ENCODE measurements at places on chromosomes 6 and 20.

- DNase-seq, result no peak
Observed at GRCh38 chr20:1971893-1972586, 21.8 kb downstream of the PDYN start.

DNA sequence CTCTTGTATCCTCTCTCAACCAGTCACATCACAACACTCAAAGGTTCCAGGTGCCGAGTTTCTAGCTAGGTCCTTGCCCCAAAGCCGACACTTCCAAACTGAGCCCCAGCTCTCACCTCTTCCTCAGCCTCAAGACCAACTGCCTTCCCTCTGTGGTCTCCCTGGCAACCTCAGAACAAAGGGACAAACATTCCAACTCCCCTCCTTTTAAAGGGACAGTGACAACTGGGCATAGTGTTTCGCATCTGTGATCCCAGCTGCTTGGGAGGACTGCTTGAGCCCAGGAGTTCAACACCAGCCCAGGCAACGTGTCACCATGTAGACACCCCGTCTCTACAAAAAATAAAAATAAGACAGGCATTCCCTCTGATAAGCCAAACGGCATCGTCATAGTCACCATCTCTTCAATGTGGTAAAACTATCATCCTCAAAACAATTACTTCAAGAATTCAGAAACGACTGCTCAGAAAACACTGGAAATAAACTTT, 11.3 kb downstream of the DIDO1 start:
- DNase-seq, result no peak

DNA sequence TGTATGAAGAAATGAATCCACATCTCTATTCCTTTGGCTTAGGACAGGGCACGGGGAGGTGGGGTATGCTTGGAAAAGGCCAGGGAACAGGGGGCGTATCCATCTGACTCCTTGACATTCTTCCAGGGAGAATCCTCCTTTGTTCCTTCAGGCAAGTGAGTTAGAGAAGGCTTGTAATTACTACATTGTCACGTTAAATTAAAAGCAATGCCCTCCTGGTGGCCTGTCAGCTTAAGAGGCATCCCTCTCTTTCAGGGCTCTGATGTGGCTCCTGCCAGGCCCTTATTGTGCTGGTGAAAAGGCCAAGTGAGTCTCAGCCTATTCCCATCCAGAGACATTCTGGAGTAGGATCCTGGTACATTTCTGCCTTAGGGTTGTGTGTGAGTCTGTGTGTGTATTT, 128.3 kb downstream of the FOXA2 start:
- DNase-seq, result no peak

DNA sequence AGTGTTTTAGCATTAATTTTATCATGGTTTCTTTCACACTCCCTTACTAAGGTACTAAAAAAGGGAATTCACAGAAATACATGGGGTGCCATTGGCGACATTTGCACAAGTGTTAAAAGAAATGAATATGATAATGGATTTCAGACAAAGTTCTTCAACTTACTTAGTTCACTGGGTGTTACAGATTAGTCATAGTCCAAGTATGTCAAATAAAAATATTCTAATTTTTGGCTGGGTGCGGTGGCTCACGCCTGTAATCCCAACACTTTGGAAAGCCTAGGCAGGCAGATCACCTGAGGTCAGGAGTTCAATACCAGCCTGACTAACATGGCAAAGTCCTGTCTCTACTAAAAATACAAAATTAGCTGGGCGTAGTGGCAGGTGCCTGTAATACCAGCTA, 286.1 kb upstream of the TFAP2D start:
- no peak for DNase-seq

GRCh38 chr20:40393197-40394079, 295.6 kb downstream of the MAFB start:
- DNase-seq, result no peak

DNA sequence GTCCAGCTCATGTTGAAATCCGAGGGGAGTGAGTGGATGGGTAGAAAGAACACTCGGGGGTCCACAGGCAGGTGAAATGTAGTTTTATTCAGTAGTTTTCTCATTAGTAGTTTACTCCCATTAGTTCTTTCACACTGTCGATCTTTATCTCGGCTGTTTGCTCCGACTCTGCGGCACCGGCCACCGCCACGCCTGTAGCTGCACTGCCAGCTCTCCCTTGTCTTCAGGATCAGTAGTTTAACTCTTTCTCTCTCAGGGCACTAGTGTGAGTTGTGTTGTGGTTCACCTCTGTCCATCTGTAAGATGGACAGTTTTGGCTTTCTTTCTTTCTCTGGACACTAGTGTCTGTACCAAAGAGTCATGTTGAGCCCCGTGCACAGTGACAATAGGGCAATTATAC, 195.7 kb downstream of the LMBRD1 start:
- no peak for DNase-seq

DNA sequence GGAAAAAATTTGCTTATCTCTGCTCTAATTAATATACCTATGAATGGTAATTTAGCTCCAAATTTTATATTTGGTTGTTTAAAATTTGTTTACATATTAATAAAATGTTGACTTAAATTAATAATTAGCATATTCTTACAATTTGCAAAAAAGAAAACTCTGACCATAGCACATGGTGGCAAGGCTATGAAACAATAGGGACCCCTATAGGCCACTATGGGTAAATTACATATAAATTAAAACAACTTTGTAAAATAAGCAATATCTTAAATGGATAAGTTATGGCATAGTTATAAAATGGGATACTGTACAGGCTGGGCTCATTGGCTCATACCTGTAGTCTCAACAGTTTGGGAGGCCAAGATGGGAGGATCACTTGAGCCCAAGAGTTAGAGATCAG, 76.0 kb downstream of the MKKS start:
- no peak for DNase-seq

DNA sequence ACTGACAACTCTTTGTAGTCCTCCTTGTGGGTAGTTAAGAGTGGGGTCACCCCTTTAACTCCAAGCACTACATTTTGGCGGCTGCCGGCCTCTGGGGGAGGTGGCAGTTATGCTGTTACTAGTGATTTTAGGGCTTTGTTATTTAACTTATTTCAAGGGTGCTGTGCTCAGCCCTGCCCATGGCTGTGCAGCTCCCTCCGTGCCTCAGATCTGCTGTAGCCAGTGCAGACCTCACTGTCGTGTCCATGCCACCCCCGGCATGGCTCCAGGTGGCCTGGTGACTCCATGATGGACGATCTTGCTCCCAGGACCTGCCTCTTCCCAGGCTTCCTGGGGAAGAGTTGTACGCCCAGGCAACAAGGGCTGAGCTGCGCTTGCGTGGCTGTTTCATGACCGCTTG, 15.4 kb downstream of the UQCC2 start:
- DNase-seq, result no peak

DNA sequence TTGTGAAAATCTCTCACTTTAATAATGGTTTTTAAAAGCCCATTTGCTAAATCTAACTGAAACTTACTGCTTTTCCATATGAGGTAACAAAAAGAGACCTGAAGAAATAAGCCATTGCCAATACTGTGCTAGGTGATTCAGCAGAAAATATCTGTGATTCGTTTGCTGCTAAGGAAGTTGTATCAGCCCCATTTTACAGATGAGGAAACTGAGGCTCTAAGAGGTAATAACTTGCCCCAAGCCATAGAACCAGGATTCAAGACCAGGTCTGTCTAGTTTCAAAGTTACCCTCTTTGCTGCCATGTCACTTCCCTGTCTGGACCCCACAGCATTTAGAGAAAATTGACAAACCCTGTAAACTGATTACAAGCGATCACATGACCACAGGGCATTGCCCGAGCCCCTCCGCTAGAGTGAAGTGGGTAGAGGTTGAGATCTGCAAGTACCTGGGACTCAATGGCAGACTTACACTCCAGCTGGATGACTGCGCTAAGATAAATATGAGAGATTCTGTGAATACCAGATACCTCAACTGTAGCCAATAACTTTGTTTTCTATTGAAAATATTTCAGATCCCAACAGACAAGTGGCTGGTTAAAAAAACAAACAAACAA, 69.3 kb downstream of the TNFRSF21 start:
- DNase-seq, result no peak

GRCh38 chr20:57229490-57229889, 37.0 kb downstream of the BMP7 start:
- DNase-seq, result no peak

DNA sequence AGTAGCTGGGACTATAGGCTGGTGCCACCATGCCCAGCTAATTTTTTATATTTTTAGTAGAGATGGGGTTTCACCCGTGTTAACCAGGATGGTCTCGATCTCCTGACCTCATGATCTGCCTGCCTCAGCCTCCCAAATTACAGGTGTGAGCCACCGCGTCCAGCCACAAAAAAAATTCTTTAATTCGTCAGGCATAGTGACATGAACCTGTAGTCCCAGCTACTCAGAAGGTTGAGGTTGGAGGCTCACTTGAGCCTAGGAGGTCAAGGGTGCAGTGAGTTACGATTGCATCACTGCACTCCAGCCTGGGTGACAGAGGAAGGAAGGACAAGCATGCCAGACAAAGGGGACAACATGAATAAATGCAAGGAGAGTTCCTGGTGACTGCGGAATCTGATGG, 19.5 kb upstream of the ASXL1 start:
- no peak for DNase-seq

DNA sequence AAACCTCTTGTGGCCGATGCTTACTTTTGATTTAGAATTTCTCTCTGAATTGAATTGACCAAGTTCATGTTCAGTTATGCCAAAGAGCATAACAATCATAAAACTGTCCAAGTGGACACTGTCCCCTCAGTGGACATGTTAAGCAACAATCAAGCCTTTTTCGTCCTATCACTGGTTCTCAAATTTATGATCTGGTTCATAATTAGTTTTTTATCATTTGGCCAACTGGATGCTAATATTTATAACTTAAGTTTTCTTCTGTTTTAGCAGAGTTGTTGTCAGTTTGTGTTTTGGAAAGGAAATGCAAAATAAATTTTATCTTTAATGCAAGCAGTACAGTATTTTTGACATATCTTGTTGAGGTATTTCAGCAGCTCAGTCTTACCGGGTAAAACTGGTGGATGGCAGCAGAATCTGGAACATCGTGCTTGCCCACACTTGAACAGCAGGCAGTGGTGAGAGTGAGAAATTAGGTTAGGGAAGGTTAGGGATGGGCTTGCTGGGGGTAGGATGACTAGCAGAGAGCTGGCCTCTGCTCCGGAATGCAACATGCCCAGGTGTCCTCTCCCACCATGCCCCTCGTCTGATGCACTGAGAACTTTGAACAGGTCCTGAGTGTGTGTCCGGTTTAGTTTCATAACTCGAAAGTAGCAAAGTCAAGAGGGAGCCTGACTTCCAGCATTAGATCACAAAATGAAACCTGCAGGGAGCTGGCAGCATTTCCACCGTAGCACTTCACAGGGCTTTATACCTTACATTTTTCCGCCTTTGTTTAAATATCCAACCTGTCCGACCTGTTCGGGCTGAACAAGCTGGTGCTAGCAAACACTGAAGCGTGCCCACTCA, 93.1 kb downstream of the RREB1 start:
- DNase-seq, result no peak

DNA sequence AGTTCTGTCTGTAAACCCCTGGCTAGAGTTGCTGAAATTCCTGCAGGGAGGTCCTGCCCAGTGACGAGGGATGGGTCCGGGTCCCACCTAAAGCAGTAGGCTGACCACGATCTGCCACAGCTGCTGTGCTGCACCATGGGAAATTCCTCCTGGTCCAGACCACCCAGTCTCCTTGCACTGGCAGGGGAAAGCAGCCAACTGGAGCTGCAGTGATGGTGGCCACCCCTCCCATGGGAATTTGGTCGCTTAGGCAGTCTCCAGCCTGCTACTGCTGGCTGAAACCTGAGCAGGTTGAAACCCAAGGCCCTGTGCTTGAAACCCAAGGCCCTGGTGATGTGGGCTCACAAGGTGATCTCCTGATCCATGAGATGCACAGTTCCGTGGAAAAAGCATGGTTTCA, 23.9 kb upstream of the MOXD1 start:
- no peak for DNase-seq

DNA sequence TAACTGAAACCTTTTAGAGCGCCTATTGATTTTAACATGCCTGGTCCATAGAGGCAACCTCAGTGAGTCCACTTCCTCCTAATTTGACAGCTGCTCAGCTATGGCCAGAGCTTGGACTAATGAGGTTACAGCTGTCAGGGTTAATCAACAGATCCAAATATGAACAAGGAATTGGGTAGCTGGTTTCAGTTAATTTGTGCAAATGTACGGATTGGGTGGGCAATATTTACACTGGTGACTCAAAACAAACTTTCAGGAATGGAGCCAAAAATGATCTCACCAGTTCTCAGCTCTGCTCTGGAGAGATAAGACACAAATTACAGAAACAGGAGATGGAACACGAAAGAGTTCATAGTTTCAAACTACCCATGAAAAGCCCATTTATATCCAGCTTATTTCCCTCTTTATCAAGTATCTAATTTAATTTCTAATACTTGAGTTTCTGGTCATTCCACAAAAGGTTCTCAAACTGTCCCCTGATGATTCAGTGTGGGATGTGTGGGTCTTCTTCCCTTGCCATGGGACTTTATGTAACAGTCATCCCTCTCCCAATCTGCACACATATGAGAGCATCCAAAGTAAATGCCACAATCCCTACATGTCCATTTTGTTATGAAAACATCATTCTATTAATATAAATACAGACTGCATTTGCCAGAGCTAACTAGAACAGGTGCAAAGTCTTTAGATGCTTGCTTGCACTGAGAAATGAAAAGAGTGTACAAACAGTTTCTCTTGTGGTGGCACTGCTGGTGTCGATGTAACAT, 149.9 kb downstream of the RPS12 start:
- DNase-seq, result no peak

All from putamen (tissue), 1 donor.